Heart left ventricle (tissue), 16 donors: ENCODE measurements at places on chromosomes 7 and 10.

DNA sequence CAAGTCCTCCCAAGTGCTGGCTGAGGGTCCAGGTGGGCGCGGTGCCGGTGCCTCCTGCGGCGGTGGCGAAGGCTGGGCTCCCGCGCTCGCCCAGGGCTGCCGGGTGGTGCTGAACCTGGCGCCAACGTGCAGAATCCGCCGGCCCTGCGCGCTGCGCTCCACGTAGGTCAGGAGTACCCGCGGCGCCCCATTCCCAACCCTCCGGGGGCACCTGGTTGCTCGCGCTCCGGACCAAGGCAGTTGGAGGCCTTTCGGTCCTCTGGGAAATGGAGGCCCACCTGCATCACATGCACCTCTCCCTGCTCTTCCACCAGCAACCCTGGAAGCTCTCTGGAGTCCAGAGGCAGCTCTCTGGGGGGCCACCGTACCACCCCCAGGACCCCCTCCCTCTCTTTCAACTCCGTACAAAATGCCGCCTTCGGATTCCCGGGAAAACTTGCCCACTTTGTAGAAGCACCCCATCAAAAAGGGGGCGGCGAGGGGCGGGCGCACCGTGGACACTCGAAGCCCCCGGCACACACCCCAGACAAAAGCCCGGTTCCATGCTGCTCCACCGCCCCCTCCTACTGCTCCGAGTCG, 745 bp downstream of the SLC16A9 start:
- DNase-seq, result peak; percentile 21

DNA sequence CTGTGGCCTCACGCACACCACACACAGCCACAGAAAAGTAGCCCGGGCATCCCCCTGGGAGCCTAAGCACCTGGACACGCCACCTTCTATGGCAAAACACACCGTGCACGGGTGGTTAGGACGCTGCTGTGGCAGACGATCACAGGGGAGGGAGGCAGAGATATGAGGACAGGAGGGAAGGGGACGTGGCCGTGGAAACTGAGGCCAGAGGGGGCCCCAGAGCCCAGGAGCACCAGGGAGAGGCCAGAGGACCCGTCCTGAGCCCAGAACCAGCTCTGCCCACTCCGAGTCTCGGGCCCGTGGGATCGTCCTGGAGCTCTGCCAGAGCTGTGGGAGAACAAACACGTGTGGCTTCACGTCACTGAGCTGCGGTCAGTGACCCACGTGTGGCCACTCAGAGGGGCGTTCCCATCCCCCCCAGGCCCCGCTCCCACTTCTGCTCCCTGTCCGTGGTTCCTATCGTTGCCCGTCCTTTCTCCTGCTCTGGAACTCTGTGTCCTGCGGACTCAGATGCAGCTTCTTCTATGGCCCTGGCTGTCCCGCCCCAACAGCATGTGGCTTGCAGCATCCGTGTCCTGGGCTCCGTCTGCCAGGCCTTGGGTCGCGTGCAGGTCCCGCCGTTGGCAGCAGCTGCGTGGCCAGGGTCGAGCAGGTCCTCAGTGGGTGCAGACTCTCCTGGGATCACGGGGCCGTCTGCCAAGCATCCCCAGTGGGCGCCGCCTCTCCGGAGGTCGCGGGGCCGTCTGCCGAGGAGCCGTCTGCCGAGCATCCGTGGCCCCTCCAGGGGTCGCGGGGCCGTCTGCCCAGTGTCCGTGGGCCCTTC, 31.0 kb downstream of the GET4 start:
- DNase-seq, result peak; percentile 77

DNA sequence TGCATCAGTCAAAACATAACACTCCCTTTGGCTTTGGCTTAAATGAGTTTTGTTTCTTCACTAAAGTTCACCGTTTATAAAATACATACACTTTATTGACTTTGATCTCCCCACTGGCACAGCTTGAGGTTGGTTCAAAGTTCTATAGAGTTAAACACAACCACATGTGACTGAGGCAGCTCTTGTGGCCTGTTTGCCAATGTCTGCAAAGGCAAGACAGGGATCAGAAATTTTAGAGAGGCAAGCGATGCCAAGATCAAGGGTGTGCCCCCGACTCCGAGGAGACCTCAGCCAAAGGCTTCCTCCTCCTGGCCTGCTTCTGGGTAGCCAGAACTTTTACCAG, 129.8 kb upstream of the JCAD start:
- DNase-seq, result no peak

DNA sequence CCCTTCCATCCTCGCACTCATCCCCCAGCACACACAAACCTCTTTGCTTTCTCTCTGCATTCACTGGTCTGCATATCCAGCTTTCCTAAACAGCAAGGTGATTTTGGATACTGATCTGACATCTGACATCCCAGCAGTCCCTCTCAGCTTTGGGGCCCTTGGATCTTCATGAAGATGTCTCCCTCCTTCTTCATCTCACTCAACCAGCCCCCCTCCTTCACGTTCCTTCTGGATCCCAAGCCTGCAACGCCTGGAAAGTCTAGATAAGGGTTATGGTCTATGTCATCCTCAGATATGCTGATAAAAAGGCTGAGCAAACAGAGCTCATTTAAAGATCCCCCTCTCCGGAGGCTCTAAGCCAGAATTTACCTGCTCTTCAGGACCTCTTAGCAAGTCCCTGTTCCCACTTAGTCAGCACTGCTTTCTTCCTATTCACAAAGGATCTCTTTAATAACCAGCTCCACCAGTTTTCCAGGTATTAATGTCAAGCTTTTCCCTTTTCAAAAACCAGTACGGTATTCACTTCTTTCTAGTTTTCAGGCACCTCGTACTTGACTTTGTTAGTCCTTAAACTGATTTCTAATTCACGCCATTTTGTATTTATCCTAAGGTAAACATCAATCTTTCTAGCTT, 38.9 kb downstream of the CREB3L2 start:
- no peak for DNase-seq

GRCh38 chr10:29881811-29882210, 177.6 kb downstream of the JCAD start:
- no peak for DNase-seq

GRCh38 chr7:101820703-101821102, 3.3 kb downstream of the CUX1 start:
- DNase-seq, result no peak

- DNase-seq, result no peak
Observed at GRCh38 chr7:12941512-12941911, 254.1 kb downstream of the ARL4A start.

DNA sequence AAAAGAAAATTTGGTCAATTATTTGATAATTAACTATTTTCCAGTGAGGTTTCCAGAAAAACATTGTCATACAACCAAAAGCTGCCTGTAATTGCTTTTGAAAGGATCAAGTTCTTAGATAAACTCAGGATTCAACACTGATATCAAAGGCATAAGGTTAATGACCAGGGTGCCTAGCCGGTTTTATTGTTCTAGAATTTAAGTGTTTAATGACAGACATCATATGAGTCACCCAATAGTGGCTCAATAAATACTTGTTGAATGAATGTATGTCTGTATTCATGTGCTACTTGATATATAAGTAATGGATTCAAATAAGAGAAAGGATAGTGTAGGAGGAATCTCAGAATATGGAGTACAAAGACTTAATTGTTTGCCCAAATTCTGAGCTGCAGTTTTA, 196.1 kb upstream of the LRGUK start:
- no peak for DNase-seq

GRCh38 chr10:97336942-97337831, 2.7 kb upstream of the FRAT2 start:
- DNase-seq, result no peak

DNA sequence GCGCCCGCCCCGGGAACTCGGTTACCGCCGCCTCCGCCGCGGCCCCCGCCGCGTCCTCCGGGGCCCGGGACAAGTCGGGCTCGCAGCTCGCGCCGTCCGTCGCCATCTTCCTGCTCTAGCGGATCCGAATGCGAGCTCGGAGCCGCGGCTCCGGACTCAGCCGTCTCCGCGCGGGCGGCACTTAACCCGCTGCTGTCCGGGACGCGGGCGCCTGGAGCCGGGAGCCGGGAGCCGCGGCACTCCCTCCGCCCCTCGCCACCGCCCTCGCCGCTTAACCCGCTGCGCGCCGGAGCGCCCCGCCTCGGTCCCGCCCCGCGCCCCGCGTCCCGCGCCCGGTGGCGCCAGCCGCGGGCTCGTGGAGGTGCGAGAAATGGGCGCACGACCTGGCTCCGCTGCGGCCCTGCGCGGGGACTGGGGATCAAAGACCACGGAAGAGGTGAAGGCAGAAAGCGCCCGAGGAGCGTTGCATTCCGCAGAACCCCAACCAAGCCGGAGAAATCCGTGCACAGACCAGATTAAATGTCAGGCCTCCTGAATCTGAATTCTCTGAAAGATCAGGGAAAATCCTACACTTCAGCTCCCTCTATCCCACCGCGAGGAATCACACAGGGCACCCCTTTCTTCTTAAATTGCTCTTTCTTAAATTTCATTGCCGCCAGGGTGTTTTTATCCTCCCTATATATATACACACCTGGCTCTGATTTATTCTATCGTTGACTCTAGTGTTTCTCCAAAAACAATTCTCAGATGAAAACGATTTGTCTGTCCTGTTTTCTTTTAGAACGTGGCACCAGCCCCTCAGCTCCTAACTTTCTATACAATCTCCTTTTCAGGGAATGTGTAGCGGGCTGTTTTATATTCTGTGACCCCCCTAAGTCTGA, at the start of gene CTTNBP2:
Gene CTTNBP2 (minus strand): TSS at position 132 of the 881 bp plus-strand sequence. CDS start 26 bp downstream, at position 106.
- DNase-seq, result peak; percentile 45

DNA sequence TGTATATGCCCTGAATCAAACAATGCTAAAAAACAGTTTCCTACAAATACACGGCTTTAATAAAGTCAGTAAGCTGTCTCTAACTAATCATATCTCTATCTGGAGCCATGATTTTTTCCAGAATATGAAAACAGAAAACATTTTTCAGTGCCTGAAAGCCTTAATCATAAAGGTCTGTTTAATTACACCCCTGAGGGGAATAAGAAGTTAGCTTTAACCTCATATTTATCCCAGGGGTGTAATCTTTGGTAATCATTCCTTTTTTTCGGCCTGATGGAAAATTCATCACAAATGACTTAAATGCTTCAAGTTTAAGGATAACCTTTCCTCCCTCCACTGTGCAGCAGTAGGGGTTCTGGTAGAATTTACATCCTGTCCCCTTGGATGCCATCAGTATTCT, 124.2 kb downstream of the ATE1 start:
- no peak for DNase-seq

- DNase-seq, result no peak
Observed at GRCh38 chr10:5658871-5659618, 7.3 kb downstream of the ASB13 start.

GRCh38 chr7:99562832-99563231, 4.4 kb downstream of the ZNF655 start:
- DNase-seq, result no peak

DNA sequence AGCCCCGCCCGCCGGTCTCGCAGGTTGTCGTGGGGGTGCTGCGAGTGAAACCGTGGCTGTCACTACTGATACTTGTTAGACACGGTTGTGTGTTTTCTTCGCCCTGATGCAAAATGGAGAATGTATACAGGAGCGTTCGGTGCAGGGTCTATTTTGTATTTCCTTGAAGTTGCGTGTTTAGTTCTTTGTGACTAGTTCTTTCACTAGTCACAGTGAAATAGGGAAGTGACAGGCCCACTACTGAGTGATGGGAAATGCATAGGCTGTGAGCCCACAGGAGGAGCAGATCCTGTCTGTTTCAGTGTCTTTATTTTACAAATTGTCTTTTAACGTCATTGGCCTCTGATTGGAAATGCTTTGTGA, 675 bp downstream of the ABRAXAS2 start:
- no peak for DNase-seq

GRCh38 chr7:106022193-106022821, 59.2 kb downstream of the CDHR3 start:
- DNase-seq, result no peak

GRCh38 chr7:140049339-140050024, 13.3 kb downstream of the PARP12 start:
- DNase-seq, result no peak

DNA sequence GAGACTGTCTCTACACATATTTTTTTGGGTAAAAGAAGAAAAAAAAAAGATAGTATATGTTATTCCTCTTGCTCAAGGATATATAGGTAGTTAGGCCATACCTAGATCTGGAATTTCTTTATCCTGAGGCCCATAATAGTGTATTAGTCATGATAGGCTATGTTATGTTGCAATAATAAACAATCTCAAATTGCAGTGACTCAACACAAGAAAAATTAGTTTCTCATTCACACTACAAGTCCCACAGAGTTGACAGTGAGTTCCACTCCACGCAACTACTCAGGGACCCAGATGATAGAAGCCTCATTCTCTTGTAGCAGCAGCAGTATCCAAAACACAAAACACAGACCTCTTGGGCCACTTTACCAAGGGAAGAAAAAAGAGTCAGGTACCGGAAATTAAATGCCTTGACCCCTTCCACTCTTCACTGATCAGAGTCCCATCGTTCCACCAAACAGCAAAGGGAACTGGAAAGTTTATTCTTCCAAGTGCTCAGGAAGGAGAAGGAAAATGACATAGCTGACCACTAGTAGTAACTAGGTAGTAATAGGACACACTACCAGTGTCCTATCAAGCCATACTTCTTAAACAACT, 7.4 kb upstream of the C10orf67 start:
- DNase-seq, result no peak

DNA sequence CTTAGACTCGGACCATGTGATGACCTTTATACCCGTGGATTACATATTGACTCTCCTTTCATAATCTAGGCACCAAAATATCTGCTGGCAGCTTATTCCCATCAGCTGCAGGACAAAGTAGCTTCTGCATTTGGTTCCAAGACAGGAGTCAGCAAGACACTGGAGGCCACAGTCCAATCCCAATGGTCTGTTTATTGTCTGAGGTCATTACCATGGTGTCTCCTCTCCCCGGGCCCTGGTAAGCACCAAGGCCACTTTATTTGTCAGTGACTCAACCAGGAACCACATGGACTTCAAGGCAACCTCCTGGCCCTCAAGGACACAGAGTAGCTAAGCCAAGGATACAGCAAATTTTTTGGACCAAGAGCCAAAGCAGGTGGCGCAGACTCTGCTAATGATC, 36.1 kb downstream of the KCNMA1 start:
- DNase-seq, result no peak

DNA sequence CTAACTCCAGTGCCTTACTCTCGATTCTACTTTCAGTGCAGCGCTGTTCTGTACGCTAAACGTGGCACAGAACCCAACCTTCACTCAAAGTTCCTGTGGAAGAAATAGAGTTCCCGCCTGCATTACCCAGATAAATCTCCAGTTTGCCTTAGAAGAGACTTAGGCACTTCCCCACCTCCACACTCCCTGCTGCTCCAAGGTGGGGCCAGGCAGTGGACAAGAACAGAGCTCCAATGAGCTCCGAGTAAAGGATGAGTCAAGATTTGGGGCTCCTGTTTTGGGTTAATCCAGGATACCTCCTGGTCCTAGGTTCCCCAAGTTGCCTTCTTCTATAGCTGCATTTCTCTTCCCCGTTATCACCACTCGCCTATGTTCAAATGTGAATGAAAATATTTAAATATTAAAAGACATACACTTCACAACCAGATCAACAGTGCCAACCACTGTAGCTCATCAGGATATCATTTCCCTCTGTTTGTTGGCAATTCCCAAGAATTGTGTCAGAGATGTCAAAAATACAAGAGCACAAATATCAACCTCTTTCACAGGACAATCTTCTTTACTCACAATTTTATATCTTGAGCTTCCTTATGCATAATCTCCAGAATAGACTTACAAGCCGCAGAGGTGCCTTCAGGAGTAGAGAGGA, 48.0 kb downstream of the MALSU1 start:
- DNase-seq, result no peak
